ENCODE measurements at places on chromosomes 13 and 19.

- DNase-seq: no peak
Observed at GRCh38 chr13:113649212-113649611, 8.8 kb downstream of the ATP4B start.

DNA sequence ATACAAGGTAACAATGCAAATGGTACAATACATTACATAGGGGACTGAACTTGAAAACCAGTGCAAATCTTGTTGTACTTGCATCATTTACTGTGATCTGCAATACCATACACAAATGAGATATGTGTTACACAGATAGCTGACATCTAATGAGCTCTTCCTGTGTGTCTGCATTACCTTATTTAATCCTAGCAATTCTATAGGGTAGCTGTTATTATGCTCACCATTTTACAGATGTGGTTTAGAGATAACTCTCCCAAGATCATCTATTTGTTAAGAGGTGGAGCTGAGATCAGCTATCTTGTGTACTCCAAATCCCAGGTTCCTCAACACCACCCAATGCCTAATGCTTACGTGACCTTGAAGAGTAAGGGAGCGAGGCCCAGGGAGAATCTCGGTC is 21.4 kb upstream of the SERP2 start:
- DNase-seq: no peak

DNA sequence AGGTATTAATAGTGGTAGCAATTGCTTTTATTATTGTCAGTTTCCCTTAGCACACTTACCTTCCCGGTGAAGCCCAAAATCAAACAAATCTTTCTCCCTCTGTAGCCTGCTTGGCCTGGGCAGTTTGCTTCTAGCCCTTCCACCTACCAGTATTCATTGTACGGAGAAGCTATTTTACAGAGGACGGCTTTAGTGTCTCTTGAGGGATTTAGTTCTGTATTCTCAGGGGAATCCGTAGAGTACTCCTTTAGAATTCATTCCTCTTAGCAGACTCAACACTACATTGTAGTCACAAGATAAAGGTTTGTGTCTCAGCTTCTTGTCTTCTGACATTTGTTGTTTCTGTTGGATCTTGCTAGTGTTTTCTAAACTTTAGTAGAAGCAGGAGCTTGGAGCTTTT is 24.1 kb upstream of the WTIP start:
- DNase-seq: no peak

DNA sequence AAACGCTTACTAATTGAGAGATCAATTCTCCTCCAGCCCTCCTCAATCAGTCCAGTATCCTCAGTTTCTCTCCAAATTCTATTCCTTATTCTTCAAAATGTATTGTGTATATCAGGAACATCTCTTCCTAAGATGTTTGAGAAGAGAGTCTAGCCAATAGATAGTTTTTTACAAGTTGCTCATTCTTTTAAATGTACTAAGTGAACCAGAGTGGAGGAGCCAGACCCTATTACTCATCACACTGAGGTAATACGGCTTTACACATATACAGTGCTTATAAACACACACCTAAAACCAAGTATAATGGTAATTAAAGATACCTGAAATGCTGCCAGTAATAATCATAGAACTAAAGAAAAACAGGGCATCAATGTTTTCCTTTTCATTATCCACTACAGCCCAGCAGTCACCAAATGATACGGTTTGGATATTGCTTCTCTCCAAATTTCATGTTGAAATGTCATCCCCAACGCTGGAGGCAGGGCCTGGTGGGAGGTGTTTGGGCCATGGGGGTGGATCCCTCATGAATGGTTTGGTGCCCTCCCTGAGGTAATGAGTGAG is 45.2 kb upstream of the HMGB1 start:
- no peak for DNase-seq

GRCh38 chr13:99741960-99742359 is 229.6 kb downstream of the ZIC5 start:
- DNase-seq: no peak

GRCh38 chr19:4600893-4601292 is 38.4 kb upstream of the TNFAIP8L1 start:
- no peak for DNase-seq

GRCh38 chr19:15431396-15432017 is 12.7 kb upstream of the AKAP8L start:
- DNase-seq: no peak

DNA sequence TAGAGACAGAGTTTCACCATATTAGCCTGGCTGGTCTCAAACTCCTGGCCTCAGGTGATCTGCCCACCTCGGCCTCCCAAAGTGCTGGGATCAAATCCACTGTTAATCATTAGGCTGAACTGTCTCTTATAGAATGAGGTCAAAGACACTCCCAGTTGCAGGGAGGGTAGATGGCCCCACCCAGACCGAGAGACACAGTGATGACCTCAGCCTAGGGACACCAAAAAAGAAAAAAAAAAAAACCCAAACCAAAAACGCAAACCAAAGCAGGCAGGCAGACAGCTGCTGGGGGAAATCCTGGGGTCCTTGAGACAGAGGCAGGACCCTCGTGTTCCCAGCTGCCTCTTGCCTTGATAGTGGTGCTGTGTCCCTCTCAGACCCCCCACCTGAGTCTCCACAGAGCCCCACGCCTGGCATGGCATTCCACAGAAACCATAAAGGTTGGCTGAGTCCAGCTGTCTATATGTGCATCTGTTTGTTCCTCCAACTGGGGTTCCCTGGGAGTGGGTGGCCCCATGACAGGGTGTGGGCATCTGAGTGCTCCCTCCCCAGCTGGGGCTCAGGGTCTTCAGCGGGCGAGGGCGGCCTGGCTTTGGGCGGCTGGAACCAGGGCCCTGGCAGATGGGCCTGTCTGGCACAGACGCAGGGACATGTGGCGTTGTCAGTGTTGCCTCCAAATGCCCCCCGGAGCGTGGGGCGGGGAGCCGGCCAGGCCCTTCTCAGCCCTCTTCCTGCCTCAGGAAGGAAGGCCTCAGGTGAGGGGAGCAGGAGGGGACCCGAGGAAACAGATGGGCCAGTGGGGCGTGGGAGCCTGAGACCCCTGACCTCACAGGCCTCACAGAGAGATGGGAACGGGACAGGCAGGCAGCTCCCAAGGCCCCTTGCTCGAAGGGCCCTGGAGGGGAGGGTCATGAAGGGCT is 5.2 kb downstream of the DAND5 start:
- DNase-seq: no peak

DNA sequence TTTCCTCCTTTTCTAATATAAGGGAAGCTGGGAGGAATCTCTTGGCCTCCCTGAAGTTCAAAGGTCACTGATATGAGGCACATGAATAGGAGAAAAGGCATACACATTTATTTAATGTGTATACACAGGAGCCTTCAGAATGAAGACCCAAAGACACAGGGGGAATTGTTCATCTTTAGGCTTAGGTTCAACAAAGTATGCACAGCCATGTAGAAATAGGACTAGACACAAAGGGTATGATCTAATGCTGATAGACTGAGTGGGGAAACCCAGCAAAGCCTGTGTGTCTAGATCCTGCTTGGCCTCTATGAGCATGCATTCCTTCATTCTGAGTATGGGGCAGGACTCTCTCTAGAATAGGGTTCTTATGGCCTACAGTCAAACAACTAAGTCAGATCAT is 177.1 kb upstream of the RFC3 start:
- DNase-seq: no peak

- no peak for DNase-seq
Observed at GRCh38 chr19:5694956-5695648, 5.0 kb downstream of the RPL36 start.

- no peak for DNase-seq
Observed at GRCh38 chr13:20491926-20492435, 33.7 kb downstream of the CRYL1 start.

DNA sequence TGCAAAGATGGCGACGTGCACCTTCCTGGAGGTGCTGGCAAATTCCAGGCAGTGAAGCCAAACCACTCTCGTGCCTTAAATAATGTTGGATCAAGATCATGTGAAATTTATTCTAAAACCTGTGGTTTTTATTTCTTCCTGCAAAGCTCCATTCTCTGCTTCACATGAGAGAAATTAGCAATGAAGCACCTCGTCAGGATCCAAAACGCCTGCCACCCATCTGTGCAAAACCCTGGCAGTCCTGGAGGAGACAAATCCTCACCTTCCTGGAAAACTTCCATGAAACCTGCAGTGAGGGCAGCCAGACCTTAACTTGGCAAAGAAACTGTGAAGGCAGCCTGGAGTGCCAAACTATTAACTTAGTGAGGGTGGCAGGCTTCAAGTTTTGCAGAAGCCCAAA is 47.6 kb downstream of the CHST8 start:
- DNase-seq: no peak
